Dermis microvascular lymphatic vessel endothelial cell (primary cell): ENCODE measurements at places on chromosomes 4 and X. TPM values are rescaled to one million over a fixed set of nuclear protein-coding genes. Genes with fewer than 3 reads are reported as not detected.

Gene ZFP92
- 0.39 and 0.89 TPM in 2 replicates for total RNA-seq

Gene TEC
- total RNA-seq = 0.51 and 1.3 TPM in 2 replicates

DNA sequence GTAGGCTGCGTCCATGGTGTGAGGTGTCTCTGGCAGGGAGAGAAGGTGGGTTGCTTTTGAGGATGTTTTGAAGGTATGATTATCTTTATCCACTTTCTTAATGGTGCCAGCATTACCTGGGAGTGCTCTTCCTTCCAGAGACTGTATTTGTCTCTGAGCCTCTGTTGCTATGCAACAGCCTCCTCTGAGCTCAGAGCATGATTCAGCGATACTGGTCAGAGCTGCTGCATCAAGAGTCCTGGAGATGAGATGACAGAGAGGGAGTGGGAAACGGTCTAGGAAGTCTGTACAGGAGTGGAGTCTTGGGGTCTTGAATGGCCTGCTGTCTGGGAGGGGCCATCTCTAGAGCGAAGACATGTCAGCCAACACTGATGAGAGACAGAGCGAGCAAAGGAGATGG is 104.4 kb upstream of the RAB40AL start:
- no peak for DNase-seq

- no peak for DNase-seq
These were observed 251.0 kb downstream of the ZNF674 start for GRCh38 chrX:46294234-46294633.

DNA sequence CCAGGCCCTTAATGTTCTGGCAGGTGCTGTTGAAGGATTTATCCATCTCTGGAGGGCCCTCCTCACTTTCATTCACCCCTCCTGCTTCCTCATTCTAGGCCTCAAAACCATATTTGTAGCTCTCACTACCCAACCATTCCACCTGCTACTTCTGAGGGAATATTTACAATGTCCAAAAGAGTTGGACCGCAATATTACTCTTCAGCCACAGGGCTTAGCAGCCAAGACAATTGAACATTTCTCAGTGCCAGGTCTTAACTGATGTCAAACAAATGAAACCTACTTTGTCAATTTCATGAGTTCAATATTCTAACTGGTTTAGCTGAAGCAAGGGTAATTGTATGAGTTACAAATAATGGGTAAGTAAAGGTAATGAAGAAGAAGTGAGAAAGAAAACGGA is 113.2 kb downstream of the ENOX2 start:
- DNase-seq = no peak

GRCh38 chrX:7019555-7019954 is 128.0 kb upstream of the STS start:
- DNase-seq = no peak

- no peak for DNase-seq
These were observed 31.6 kb downstream of the PAPSS1 start for GRCh38 chr4:107688421-107688820.

- no peak for DNase-seq
These were observed 3.9 kb downstream of the LOC101059915 start for GRCh38 chrX:71671043-71671780.

DNA sequence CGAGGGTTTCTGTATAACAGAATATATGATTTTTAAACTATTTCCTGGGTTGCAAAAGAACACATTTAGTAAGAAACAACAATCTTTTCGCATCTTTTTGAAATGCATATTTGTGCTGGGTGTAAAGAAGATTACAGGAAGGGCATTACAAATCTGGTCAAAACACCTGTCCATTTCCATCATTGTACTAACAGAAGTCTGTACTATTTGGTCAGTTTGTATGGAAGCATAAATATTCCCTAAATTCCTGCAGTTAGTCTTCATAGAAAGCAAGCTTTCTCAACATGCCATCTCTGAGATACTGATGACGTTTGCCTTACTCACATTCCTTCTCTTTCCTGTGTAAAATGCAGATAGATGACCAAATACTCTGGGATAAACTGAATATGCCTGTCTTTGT is 203.3 kb downstream of the NWD2 start:
- no peak for DNase-seq

Gene RHOH
- under 0.01 TPM in 1 of 2 replicates, not detected in the other for total RNA-seq

Gene VSIG1
- total RNA-seq = 0.13 TPM in 2 replicates

DNA sequence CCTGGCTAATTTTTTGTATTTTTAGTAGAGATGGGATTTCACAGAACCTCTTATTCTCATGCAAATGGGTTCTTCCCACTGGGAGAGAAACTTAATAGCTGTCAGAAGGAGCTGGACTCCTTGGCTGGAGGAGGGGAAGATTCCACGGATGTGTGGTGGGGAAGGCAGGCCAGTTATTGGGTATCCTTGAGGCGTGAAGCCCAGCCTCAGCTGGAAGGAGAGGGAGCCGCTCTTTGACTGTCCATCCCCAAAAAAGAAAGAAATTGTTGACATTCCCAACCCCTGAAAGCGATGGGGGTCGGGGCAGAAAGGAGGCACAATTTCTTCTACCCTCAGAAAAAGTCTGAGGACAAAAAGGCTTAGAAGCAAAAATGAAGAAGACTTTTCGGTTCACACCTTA is 983.1 kb upstream of the PABPC4L start:
- no peak for DNase-seq

GRCh38 chr4:178316211-178316610 is 874.0 kb upstream of the AGA start:
- DNase-seq = no peak

- DNase-seq = no peak
These were observed 202.8 kb upstream of the GRID2 start for GRCh38 chr4:92100975-92101374.

DNA sequence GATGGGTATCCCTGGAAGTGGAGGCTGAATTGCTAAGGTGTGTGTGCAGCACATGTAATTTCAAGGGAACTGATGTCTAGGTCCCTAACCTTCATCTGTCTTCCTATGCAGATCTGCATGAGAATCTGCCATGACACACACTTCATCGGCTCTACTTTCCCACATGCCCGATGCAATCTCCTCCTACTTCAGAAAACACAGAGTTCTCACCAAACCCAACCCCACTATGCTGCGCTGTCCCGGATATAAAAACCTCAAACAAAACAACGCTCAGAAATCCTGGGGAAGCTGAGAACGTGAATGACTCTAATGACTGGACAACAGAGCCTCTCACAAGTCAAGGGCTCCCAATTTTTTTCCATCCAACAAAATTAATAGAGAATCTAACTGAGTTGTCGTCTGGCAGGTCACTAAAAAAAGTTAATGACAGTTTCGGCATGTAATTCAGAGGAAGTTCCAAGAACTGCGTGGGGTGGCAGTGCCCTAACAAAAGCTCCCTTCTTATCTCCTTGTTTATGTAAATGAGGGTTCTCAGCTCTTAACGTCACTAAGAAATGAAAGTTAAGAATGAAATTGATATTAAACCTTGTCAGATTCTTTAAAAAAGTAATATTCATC is 39.0 kb downstream of the STX18 start:
- DNase-seq = no peak

GRCh38 chrX:129462707-129463106 is 60.6 kb downstream of the SMARCA1 start:
- DNase-seq = no peak

GRCh38 chr4:87388901-87389300 is 2.1 kb downstream of the HSD17B11 start:
- DNase-seq = no peak

- no peak for DNase-seq
These were observed 111.2 kb upstream of the TECRL start for GRCh38 chr4:64520421-64520820.

DNA sequence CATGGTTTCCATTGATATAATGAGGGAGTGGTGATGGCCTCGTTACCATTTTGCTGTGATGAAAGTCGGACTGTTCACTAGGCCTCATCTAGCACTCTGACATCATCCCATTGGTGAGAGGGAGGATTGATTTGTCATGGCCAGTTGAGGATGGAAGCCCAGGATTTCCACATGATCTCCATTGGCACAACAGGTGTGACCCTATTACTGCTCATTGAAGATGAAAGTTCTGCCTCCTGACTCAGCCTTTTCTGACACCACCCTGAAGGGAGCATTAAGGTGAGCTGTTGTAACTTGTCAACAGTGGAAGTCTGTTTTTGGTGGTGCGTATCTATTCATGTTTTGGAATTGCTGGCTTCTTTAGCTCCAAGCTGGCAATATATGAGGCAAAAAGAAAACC is 144.2 kb downstream of the PABPC4L start:
- DNase-seq = no peak

DNA sequence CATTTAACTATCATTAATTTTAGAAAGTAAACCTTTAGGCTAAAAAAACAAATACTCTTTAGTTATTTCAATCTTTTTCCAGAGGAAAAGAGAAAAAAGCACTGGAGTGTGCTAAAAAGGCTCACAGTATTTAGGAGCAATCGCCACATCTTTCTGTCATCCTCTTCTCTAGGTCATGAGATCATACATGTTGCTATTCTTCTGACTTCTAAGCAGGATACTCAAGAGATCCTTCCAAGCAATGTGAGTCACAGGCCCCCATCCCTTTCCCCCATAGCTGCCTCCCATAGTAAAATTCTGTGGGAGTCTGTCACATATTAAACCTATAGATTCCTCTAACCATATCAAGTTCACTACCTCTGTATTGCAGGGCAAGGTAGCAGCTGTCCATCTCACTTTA is 7.7 kb downstream of the EDNRA start:
- DNase-seq = no peak

- no peak for DNase-seq
These were observed 260.6 kb downstream of the NKX6-1 start for GRCh38 chr4:84238247-84239090.

DNA sequence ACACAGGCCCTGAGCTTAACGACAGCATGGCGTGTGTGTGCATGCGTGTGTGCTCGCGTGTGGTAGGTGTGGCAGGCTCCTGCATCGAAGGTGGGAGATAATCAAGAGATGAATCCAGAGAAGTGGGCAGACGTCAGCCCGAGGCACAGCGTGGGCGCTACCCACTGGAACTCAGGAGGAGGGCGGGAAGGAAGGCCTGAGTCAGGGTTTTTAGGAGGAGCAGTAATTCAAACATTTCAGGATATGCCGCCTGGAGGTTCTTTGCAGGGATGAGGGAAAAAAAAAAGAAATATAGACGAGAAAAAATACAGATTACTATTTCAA is 66.3 kb upstream of the STX18 start:
- DNase-seq = no peak

DNA sequence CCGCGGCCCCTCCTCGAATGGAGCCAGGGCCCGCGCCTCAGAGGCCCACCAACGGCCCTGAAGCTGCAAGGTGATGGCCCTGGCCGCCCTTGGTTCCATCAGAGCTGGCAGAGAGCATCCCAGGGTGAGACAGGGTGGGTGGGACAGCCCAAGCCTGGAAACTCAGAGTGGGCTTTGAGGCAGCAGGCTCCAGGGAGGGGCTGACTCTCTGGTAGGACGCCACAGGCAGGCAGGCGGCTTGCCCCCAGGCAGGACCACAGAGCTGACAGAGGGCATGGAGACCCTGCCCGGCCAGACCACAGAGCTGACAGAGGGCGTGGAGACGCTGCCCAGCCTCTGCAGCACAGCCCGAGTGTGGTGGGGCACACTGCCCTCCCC is 4.8 kb downstream of the MYL5 start:
- DNase-seq = no peak

Gene MAGEH1
- 11.7 and 18.6 TPM in 2 replicates for total RNA-seq

Gene PNMA5
- total RNA-seq = not detected in 2 replicates

Gene FRMPD3
- not detected in 2 replicates for total RNA-seq

- DNase-seq = no peak
These were observed 84.5 kb upstream of the ARHGEF9 start for GRCh38 chrX:63869506-63869905.

DNA sequence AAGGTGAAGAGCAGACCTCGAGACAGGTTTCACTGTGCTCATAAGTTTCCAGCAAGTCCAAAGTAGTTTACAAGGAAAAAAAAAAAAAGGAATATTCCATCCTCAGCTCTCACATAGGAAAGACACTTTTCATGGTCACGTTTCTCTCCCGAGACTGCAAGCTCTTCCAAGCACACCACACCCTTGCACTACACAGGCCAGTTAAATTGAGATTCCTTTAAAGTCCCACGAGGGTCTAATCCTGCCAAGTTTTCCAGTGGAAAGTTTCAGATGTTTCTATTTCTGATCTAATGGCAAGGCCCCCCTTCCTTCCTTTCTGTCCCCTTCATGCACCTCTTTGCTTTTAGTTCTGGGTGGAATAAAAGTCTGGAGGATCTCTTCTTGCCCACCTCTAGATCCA is 67.9 kb upstream of the PCDH19 start:
- no peak for DNase-seq

Gene PFKFB1
- 0.13 TPM in 2 replicates for total RNA-seq

GRCh38 chrX:110684653-110685052 is 111.0 kb downstream of the CHRDL1 start:
- DNase-seq = no peak

Gene P2RY4
- not detected in 2 replicates for total RNA-seq

- DNase-seq = no peak
These were observed 70.0 kb upstream of the RAB40AL start for GRCh38 chrX:102866981-102867656.

DNA sequence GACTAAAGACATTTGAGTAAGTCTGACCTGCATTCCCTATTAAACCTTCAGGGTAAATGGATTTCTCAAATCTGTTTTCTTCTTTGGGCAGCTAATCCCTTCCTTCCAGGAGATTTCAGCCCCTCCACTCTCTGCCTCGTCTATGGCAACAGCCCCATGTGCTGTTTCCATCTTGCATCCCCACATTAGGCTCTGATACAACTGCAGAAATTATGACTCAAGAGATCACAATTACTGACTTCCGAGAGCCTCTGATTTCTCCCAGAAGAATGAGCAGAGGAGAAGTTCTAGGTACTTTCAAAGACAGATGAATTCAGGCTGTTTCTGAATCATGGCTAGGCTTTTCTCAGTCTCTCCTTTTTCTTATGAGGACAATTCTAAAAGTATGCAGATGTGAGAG is 38.7 kb downstream of the RAI2 start:
- DNase-seq = no peak

GRCh38 chr4:742742-743311 is 37.2 kb downstream of the PCGF3 start:
- DNase-seq = no peak

GRCh38 chr4:149277705-149278104 is 537.9 kb downstream of the IQCM start:
- DNase-seq = no peak
